AG09309 (cell line): ENCODE measurements at places on chromosomes 7 and 10.

DNA sequence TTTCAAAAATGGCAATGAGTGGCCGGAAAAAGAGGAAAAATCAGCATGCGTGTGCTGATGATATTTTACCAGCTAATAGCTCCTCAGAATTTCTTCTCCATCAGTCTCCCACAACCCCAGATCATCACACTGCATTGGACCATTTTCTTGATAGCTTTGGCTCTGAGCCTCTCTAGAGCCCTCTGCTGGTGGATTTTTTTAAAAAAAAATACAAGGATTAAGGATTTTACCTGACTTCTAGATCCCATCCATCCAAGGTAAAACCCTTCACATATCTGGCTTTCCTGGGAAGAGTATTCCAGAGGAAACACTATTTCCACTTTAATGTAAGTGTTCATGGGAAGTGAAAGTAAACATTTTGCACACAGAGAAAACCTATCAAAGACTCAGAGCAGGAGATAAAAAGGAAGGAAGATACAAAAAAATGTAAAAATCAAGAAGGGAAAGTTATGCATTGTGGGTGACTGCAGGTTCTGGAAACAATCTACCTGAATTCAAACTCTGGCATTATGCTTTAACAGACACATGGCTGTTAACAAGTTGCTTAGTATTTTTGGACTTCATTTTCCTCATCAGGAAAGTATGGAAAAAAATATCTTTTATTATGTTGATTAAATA, 380.9 kb downstream of the LRRTM3 start:
- no peak for DNase-seq

DNA sequence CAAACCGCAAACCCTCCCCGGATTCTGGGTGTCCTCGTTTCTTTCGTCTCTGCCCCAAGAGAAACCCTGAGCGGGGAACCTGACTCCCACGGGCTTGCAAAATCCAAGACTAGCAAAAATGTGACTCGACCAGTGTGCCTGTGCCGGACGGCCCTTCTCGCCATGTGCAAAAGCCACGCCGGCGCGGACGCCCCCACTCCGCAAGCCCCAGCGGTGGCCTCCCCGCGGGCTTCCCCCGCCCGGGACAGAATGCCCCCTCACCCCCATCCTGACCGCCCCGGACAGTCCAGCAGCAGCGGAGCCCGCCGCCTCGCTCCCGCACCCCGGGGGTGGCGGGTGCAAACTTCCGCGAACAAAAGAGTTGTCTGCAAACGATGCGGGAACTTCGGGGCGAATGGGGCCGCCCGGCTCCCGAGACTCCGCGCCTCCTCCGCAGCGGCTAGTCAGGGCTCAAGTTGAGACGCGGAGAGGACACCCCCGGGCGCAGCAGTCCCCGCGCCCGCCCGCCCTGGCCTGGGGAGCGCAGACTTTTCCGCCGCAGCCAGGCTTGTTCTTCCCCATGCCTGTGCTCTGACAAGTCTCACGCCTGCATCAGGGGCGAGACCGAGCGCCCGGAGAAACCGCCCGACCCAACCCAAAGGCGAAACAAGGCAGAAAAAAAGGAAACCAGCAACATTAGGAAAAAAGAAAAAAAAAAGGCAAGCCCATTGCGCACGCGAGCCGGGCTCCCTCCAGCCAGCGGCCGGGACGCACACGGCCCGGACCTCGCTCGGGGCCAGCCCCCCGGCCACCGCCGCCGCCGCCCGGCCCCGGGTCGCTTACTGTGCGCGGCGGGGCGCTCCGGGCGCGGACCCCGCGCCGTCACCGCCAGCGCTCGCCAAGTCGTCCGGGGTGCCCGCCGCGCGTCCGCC, 732 bp downstream of the FAM53B start:
- no peak for DNase-seq

DNA sequence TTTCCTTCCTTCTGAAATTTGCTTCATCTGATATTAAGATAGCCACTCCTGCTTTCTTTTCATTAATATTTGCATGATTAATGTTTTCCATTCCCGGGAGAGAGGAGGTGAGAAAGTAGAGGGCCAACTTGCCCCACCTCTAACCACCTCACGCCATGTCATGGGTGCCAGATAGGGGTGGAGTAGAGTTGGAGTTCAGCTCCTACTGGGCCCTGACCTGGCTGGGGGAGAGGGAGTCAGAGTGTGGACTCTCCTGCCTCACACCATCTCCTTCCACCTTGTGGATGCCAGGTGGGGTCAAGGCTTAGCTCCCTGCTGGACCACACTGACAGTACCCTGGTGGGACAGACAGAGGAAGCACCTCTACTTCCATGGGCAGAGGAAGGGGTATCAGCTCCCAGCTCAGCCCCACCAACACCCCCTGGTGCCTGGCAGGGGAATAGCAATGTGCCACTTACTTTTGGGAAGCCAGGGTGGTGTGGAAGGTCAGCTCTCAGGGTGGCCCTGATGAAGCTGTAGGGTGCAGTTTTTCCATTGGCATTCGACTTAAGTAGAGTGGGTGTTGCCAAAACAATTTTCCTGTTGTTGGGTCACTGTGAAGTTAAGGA, 28.0 kb downstream of the CHST12 start:
- no peak for DNase-seq

DNA sequence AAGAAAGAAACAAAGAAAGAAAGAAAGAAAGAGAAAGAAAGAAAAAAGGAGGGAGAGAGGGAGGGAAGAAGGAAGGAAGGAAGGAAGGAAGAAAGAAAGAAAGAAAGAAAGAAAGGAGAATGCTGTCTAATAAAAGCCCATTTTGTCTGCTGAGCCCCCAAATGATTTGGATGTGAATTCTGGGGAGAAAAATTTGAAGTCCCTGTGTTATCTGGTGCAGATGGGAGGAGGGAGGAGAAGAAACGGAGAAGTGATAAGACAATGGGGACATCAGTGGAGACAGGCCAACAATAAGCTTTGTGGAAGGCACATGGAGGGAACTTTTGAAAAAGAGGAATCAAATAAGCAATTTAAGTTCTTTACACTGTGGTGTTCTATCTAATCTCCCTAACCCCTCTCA, 24.6 kb upstream of the TMEM273 start:
- DNase-seq, result no peak

DNA sequence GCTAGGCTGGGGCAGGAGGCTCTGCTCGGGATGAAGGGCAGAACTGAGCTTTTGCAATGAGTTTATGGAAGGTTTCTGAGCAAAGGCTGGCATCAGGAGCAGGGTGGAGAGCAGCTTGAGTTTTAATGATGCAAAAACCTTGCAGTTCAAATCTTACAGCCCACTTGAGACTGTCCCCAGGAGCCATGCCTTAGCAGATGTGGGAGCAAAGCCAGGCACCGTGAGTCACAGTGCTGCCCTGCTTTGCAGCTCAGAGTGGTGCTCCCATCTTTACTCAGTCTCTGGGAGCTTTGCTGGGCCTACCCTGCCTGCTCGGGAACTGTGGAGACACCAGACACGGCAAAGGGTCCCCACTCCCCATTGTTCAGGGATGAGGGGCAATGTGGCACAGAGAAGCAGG, 122.4 kb upstream of the NPS start:
- DNase-seq, result no peak

- DNase-seq, result no peak
Measured at GRCh38 chr7:108203537-108203936, 73.4 kb upstream of the LAMB4 start.

DNA sequence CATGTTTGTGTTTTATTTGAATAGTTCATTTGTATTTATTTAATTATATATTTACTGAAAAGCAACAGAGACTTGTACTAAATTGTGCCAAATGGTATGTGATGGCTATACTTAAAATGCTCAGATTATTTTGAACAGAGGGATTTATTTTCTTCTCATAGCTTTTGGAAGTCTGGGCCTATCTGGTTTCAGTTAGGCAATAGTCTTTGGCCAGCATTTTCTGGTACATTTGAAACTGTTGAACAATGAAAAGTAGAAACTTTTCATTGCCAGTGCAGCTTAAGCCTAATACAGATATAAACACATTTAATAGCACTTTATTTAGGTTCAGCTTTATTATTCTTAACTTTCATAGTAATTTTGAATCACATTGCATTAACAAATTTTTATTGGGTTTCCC, 188.0 kb downstream of the TAX1BP1 start:
- no peak for DNase-seq

GRCh38 chr7:107957436-107957835, 45.5 kb downstream of the LAMB1 start:
- no peak for DNase-seq

DNA sequence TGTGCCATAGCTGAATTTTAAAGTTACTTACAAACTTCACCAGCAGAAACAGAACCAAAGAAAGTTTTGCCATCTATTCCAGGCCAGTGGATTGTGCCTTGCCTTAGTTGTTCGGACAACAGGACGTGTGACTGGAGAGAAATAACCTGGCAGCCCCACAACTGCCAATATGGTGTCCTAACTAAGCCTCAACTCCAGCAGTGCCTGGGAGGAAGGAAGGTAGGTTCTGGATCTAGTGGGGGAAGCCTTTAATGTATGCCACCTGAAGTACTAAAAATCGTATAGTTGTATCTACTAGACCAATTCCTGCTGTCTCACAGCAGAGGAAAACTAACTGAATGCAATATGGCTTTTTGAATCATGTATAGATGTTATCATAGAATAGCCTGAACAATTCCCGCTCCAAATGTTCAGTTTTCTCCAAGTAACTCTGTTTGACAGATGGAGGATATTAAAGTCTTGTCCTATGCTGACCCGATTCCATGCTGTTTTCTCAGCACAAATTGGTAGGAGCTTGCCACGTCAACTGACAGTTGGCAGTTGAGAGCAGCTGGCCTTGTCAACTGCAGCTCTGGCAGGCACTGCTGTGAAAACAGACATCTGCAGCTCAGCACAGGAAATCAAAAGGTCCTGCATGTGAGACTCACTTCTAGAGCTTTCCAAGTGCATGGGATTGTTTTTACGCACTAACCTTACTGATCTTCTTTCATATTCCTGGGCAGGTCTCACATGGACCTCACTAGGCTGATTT, 84.5 kb upstream of the WNT16 start:
- no peak for DNase-seq

GRCh38 chr7:66748791-66749190, 8.3 kb downstream of the RABGEF1 start:
- no peak for DNase-seq

DNA sequence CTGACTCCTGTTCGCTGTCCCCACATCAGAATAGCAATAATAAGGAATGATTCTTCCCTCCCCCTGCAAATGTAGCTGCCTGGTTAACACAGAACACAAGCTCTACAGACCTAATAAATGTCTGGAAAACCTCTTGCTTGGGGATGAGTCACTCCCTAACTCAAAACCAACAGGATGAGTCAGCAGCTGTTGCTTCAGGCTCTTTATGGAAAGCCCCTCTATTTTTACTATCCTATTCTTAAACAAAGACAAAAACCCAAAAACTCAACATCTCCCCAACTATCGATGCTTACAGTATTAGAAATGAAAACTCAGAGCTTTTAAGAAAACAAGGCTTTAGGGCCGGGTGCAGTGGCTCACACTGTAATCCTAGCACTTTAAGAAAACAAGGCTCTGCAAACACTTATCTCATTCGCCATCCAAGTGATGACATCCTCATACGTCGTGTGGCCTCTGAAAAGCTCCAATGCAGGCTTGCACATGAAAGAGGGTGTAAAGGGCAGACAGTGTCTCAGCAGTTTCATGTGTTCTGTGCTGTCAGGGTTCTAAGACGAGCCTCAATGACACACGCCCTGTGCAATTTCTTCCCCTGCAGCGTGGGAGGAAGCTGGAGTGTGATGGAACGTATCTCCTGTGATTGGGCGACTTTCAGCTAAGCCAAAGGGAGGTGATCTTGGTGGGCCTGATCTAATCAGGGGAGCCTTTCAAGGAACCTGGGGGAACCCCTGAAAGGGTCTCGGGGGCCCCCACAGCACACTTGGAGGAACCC, 70.1 kb downstream of the AMZ1 start:
- peak; percentile 97 for DNase-seq

DNA sequence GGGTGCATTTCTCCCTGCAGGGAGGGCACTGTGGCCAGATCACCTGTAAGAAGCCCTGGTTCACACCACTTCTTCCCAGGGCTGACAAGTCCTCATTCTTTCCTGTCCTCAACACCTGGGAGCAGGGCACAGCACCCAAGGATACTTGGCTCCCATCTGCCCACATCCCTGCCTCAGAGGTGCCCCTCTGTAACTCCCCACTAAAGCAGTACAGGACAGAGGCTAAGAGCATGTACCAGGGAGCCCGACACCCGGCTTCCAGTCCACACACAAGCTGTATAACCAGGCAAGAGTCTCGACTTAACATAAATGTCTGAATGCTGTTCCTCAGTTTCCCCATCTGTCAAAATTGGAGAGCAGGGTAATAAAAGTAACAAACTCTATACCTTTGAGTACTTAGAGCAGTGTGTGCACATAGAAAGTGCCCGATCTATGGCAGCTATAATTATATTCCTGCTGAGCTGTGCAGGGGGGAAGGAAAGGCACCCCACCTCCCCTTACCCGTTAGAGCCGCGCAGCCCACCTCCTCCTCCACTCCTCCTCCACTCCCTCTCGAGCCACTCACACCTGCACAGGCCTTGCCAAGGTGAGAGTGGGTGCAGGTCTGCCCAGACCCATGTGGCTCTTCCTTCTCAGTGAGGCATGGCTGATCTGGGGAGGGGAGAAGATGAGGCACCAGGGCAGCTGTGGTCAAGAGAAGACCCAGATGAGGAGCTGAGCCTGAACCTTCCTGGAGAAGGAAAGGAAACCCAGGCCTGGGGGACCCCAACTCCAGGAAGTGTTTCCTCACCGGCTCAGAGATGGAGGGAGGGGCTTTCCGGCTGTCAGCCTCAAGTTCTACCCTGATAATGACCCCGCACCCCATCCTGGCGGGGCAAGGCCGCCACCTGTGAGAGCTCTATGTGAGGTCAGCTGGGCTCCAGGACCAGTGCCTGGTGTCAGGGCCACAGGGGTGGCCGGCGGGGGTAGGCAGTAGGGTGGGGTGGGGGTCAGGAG, 22.6 kb downstream of the PODXL start:
- DNase-seq, result no peak

GRCh38 chr10:29689001-29689400, 54.2 kb upstream of the SVIL start:
- DNase-seq, result peak; percentile 14

GRCh38 chr10:114278884-114279191, 39.8 kb downstream of the VWA2 start:
- no peak for DNase-seq

DNA sequence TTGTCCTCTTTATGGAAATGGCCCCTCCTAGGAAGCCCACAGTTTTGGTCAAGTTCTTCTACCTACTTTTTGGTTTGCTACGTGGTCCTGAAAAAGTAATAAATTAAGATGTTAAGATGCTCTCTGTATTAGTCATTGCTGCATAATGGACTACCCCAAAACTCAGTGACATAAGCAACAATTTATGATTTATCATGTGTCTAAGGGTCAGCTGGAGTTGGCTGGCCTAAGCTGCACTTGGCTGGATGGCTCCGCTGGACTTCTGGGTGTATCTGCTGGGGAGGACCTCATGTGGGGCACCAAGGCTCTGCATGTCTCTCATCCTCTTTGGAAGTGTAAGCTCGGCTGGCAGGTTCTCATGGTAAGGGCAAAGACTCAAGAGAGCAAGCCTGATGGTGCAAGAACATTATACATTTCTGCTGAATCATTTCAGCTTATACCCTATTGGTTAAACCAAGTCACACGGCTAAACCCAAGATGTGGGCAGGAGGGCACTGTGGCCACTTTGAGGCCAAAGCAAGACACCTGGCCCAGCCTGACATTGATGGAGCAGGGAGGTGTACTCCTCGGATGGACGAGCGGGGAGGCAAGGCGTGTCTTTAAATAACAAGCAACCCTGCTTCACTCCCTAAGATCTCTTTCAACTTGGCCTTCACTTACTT, 47.7 kb downstream of the TBXAS1 start:
- DNase-seq, result no peak

GRCh38 chr10:48996-49395, at the start of gene TUBB8:
Gene TUBB8 (minus strand): TSS chr10:49296. CDS start chr10:49238, 58 bp downstream.
- DNase-seq, result no peak

- no peak for DNase-seq
Measured at GRCh38 chr7:108164342-108164741, 34.2 kb upstream of the LAMB4 start.
